Activated CD4-positive, alpha-beta memory T cell treated with anti-CD3 and anti-CD28 coated beads, Interleukin-2, amount 10 ng/mL, durations not matched to agents 7 days and 5 days (primary cell): ENCODE measurements at places on chromosomes 2 and 18. TPM values are rescaled to one million over a fixed set of nuclear protein-coding genes. Genes with fewer than 3 reads are reported as not detected.

Gene TLX2
- 3.3 TPM for total RNA-seq

Gene CDH2
- not detected for total RNA-seq

Gene HOXD10
- not detected for total RNA-seq

Gene SDC1
- total RNA-seq = 0.33 TPM

Gene SH3RF3
- 0.23 TPM for total RNA-seq

DNA sequence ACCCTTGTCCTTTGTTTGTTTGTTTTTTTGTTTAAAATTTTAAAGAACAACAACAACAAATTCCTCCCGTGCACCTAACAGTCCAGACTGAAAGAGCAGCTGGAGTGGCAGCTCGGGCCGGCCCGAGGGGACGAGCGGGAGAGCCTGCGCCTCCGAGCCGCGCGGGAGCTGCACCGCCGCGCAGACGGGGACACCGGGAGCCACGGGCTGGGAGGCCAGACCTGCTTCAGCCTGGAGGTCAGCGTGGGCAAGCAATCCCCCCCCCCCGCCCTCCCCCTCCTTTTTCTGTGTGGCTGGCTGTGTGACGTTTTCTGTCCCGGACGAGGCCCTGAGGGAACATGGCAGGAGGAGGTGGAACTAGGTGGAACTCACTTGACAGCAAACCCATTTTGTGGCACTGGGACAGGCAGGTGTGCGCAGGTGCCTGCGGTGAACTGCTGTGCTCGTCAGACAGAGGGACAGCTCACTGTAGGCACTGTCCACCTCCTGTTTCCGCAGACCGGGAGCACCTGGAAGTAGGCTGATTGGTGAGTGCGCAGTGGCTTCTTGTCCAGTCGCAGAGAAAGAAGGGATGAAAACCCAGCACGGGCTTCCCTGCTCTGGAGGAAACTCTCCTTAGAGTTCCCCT lies 80.6 kb downstream of the MTCL1 start:
- no peak overlapping the region for H3K27ac ChIP-seq
- no peaks in the 10 kb centered on the region for H3K36me3 ChIP-seq
- peaks cover 2% of the 10 kb centered on the region for H3K4me1 ChIP-seq

DNA sequence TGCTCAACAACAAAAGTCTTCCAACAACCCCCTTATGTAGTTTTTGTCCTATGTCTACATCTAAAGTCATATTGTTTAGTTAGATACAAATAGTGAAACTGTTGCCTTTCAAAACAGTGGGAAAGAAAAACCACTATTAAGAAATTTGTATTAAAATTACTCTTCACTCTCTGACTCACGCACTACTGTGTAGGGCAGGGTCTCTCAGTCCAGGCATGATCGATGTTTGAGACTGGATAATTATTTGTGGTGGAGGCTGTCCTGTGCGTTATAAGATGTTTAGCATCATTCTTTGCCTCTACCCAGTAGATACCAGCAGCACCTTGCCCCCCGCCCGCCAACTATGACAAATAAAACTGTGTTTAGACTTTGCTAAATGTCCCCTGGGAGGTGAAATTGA lies 369.4 kb upstream of the ZEB2 start:
- H3K4me3 ChIP-seq = no peak overlapping the region
- no peak overlapping the region for H3K27ac ChIP-seq
- no peaks in the 10 kb centered on the region for H3K27me3 ChIP-seq
- no peaks in the 10 kb centered on the region for H3K4me1 ChIP-seq
- H3K36me3 ChIP-seq = no peaks in the 10 kb centered on the region

DNA sequence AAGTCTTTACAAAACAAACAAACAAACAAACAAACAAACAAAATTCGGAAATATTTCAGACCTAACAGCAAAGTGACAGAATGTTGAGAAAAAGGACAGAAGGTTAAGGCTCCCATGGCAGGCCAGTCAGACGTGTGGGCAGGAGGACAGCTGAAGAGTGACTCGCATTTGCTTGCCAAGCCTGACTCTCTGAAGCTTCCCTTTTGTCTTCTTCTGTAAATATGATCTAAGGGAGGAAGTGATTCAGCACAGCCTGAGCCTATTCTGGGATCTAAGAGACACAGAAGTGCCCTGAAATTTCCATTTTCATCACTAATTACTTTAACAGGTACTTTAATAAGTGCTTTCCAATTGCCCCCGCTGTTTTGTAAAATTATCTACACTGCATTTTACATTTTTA lies 134.0 kb upstream of the LYPD1 start:
- no peaks in the 10 kb centered on the region for H3K36me3 ChIP-seq
- H3K27me3 ChIP-seq = no peaks in the 10 kb centered on the region
- no peak overlapping the region for H3K27ac ChIP-seq
- no peaks in the 10 kb centered on the region for H3K4me1 ChIP-seq

- H3K4me3 ChIP-seq = no peak overlapping the region
- no peak overlapping the region for H3K27ac ChIP-seq
- H3K4me1 ChIP-seq = peaks cover 20% of the 10 kb centered on the region
- no peak for DNase-seq
- no peaks in the 10 kb centered on the region for H3K27me3 ChIP-seq
Observed at GRCh38 chr2:8796315-8796848, 41.0 kb downstream of the KIDINS220 start.

GRCh38 chr2:84914334-84914733 lies 8.9 kb downstream of the TMSB10 start:
- DNase-seq = no peak
- H3K4me1 ChIP-seq = peaks cover 28% of the 10 kb centered on the region
- no peak overlapping the region for H3K27ac ChIP-seq
- no peaks in the 10 kb centered on the region for H3K27me3 ChIP-seq
- peaks cover 22% of the 10 kb centered on the region for H3K36me3 ChIP-seq

GRCh38 chr2:111116843-111117597 lies 3.7 kb upstream of the BCL2L11 start:
- no peak overlapping the region for H3K27ac ChIP-seq
- H3K4me3 ChIP-seq = peak overlapping the region; percentile 62
- peak; percentile 73 for DNase-seq
- H3K4me1 ChIP-seq = peaks cover 48% of the 10 kb centered on the region
- H3K36me3 ChIP-seq = no peaks in the 10 kb centered on the region

DNA sequence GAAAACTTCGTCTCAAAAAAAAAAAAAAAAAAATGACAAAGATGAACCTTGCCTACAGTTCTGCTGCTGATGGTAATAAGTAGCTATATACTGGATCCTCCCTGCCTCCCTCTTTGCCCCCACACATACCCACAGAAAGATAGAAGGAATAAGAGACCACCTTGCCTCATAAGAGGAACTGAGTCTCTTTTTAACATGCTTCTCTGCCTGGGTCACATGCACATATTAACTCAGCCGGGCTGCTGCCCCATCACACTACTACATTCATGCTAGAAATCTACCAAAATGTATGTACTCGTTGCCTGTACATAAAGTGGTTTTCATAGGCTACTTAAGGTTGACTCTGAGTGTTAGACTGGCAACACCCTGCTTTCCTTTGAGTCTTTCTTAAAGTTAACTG lies 78.9 kb upstream of the B3GNT2 start:
- H3K4me3 ChIP-seq = no peak overlapping the region
- H3K36me3 ChIP-seq = peaks cover 2% of the 10 kb centered on the region
- DNase-seq = no peak
- H3K27me3 ChIP-seq = no peaks in the 10 kb centered on the region

- DNase-seq = no peak
- H3K27me3 ChIP-seq = peaks cover 4% of the 10 kb centered on the region
- no peak overlapping the region for H3K27ac ChIP-seq
- H3K36me3 ChIP-seq = no peaks in the 10 kb centered on the region
- no peak overlapping the region for H3K4me3 ChIP-seq
Observed at GRCh38 chr18:36735130-36735529, 93.7 kb downstream of the TPGS2 start.

DNA sequence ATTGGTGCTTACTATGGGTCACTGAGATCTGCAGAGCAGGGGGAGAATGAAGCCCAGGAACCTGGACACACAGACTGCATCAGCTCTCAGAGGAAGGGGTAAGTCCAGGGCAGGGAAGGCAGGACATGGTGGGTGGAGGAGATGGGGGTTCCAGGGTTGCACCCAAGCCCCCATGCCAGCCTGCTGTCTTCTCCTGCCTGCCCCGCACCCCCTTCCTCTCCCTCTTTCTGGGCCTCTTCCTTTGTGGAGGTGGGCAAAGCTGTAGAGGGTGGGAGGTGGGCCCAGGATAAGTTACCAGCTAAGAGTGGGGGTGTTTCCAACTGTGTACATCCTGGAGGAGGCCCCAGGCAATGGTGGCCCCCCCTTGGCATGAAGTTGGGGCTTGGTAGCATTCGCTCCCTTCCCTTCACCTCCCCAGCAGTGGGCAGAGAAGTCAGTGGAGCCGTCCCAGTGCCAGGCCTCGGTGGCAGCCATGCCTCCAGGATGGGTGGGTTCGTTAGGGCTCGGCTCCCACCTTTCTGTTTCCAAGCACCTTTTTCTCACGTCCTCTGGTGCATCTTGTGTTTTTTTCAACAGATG lies 132.2 kb downstream of the CLIP4 start:
- H3K36me3 ChIP-seq = no peaks in the 10 kb centered on the region
- no peak for DNase-seq
- H3K27ac ChIP-seq = no peak overlapping the region
- no peaks in the 10 kb centered on the region for H3K4me1 ChIP-seq
- H3K4me3 ChIP-seq = no peak overlapping the region

- H3K36me3 ChIP-seq = no peaks in the 10 kb centered on the region
- no peak overlapping the region for H3K4me3 ChIP-seq
- H3K27me3 ChIP-seq = no peaks in the 10 kb centered on the region
Observed at GRCh38 chr2:120938045-120938771, 202.5 kb downstream of the GLI2 start.

DNA sequence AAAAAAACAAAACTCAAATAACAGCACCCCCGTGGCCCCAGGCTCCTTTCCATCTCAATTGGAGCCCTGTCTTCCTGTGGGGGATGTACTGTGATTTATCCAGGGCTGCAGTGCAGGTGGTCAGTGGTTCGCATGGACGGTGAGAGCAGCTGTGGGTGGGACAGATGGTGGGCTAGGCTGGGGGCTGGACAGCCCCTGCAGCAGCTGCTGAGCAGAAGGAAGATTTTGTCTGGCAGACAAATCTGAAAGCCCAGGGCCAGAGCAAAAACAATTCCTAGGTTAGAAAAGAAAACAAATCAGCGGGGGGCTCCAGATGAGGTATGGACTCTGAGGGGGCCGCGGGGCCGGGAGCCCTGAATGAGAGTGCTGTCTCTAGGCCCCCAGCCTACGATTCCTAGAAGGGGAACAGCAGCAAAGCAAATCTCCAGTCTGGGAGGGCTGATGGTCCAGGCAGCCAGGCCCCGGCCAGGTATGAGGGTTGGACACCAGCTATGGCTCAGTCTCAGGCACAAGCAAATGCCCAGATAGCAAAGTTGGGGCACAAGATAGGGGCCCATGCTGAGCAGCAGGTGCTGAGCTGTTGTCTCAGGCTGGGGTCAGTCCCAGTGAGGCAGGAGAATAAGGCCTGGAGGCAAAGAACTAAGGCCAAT lies 45.4 kb downstream of the SOWAHC start:
- no peak overlapping the region for H3K4me3 ChIP-seq
- no peak for DNase-seq
- no peak overlapping the region for H3K27ac ChIP-seq

- peaks cover 2% of the 10 kb centered on the region for H3K4me1 ChIP-seq
- H3K36me3 ChIP-seq = no peaks in the 10 kb centered on the region
- H3K27me3 ChIP-seq = peaks cover 2% of the 10 kb centered on the region
- no peak overlapping the region for H3K4me3 ChIP-seq
- no peak overlapping the region for H3K27ac ChIP-seq
Observed at GRCh38 chr2:848099-848498, 102.5 kb upstream of the SNTG2 start.
